Camera-type eye (tissue), 1 donor: ENCODE measurements at places on chromosomes 11 and 22. TPM values are rescaled to one million over a fixed set of nuclear protein-coding genes. Genes with fewer than 3 reads are reported as not detected.

The OPCML gene
- total RNA-seq = 23.2 TPM

The SLC6A5 gene
- 0.99 TPM for total RNA-seq

The ALDH3B1 gene
- total RNA-seq = 5.8 TPM

The OR6A2 gene
- 0.55 TPM for total RNA-seq

The SLC22A25 gene
- not detected for total RNA-seq

The HEPACAM gene
- total RNA-seq = 1.1 TPM

The CDC42BPG gene
- 2.4 TPM for total RNA-seq

The OR10D3 gene
- total RNA-seq = not detected

The UNC93B1 gene
- 8.0 TPM for total RNA-seq

The COA4 gene
- total RNA-seq = 34.4 TPM

The TTC28 gene
- 140 TPM for total RNA-seq

The MAML2 gene
- total RNA-seq = 33.3 TPM

The C11orf86 gene
- total RNA-seq = not detected

The OR52I1 gene
- total RNA-seq = not detected

The PLAAT4 gene
- total RNA-seq = 9.8 TPM

The USP2 gene
- 24.4 TPM for total RNA-seq

The FLRT1 gene
- 14.0 TPM for total RNA-seq

The IFITM10 gene
- 9.5 TPM for total RNA-seq

The SLC25A1 gene
- total RNA-seq = 38.8 TPM

The DRG1 gene
- total RNA-seq = 80.5 TPM

The HEPN1 gene
- not detected for total RNA-seq
